Endothelial cell of umbilical vein (primary cell): ENCODE measurements at places on chromosomes 7 and 10. TPM values are rescaled to one million over a fixed set of nuclear protein-coding genes. Genes with fewer than 3 reads are reported as not detected.

DNA sequence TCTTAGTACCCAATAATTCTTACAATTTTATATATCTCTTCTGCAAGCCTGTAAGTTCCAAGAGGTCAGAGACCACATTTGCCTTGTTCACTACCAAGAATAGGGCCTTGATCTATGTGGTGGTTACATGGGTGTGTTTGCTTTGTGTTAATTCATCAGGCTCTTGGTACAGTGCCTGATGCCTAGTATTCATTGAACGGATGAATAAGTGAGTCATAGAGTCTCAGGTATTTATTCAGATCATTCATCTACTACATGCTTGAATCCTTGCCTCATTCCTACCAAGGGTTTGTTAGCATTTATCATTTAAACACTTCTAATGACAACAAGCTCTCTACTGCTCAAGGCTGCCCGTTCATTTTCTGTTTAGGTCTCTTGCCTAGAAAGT, 11.3 kb upstream of the SGPL1 start:
- DNase-seq = no peak

DNA sequence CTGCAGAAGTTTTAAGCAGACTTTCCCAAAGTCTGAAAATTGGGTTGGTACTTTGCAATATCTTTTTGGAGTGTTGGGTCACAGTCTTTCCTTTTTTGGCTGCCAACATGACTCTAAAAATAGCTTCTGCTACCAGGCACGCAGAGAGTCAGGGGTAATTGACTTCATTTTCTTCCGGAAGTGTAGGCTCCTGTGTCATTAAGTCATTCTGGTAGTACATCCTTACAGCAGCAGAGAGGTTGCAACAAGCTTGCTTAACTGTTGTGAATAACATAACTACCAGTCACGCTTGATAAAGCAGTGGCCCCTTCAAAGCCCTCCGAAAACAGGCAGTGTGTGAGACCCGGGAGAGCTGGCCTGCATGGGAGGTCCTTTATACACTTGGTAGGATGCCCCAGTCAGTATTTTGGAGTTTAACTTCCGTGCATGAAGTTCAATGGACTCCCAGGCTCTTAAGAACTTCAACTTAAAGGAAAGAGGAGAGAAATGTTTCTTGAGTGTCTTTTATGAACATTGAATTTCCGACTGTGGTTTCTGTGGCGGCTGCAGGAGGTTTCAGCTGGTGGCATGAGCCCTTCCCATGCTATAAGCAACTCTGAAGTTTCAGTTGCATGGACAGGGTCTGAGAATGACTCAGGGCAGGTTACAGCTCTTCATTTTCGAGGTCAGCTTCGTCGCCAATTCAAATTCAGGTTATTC, 310.7 kb downstream of the GALNT17 start:
- no peak for DNase-seq

DNA sequence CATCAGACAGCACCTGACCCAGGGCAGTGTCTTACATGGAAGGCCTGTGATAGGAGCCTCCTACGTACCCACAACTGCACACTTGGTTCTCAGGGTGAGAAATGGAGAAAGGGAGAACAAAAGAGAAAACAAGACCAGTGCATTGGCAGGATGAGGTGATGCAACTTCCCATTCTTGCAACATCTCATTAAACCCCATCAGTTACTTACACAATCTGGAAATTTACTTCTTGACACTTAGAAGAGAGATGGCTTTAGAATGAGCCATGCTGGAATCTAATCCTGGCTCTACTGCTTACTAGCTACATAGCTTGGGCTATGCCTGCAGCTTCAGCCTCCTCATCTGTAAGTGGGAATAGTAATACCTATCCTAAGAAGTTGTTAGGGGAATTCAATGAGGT, 391.7 kb downstream of the KCNMA1 start:
- DNase-seq = no peak

GRCh38 chr10:1381339-1381738, 325.2 kb downstream of the WDR37 start:
- no peak for DNase-seq

GRCh38 chr7:125436220-125436619, 506.6 kb upstream of the POT1 start:
- no peak for DNase-seq

DNA sequence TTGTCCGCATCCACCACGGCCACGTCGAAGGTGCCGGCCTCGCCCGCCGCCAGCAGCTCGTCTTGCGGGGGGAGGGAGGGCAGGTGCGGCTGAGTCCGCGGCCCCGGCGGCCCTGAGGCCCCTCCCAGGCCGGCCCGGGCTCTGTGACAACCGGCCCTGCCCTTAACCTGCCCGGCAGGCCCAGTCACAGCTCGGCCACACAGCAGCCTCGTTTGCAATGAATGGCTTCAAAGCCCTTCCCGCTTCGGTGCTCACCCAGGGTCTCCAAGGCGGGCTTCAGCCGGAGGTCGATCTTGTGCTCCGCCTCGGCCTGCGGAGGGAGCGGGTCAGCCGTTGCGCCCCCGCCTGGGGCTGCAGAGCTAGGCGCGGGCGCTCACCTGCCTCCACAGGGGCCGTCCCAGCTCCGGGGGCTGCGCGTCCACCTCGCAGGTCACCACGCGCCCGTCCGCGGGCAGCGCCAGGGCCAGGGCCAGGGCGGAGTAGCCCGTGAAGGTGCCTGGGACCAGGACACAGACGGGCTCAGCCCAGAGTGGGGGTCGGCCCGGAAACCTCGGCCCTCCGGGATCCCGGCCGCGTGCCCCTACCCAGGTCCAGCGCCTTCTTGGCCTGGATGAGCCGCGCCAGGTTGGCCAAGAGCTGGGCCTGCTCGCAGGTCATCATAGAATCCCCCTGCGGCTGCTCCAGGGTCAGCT, 928 bp downstream of the COMTD1 start:
- no peak for DNase-seq

DNA sequence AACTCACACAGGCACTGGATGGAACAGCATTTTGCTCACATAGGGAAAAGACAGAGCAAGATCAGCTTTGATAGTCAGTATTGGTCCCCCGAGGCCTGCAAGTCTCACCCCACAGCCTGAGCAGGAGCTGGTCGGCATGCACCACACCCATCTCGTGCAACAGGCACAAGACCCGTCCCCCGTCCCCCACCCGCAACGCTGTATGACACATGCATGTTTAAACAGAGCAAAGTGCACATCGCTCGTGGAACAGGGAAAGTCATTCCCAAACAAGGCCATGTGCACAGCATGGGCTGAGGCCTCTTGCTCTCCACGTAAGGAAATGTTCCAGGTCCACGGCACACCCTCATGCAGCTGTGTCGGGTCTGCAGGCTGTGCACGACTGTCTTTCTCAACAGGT, 527.2 kb downstream of the ACTR3B start:
- no peak for DNase-seq

PRKCQ gene
- total RNA-seq = 0.55 and 0.58 TPM in 2 replicates

ABCA13 gene
- total RNA-seq = 0.09 and 0.11 TPM in 2 replicates

DNA sequence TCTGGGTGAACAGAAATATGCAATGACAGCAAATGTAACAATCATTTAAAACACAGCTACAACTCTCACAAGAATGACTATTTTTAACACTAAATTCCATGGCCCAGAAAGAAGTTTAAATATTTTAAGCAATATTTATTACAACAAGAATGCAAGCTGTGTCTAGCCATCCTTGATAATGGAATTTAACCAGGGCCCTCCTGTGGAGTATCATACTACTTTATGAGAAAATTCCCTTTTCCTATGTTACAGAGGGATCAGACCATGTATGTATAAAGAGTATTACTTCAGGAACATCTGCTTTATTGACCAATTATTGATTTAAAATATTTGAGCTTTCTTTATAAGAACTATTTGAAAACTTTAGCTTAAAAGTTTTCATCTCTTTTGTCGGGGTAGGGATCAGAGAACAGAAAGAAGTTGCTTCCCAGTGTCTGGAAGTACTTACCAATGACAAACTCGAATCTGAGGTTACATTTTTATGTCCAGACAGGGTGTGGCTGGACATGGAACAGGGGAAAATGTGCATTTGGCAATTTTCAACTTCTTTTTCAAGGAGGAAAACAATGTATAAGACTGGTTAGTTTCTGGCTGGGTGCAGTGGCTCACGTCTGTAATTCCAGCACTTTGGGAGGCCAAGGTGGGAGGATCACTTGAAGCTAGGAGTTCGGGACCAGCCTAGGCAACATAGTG, 48.3 kb upstream of the NRBF2 start:
- DNase-seq = no peak

GRCh38 chr7:55561690-55562089, 10.6 kb downstream of the VOPP1 start:
- no peak for DNase-seq

- no peak for DNase-seq
These were observed 2.9 kb upstream of the ADAM8 start for GRCh38 chr10:133279326-133280226.

C10orf143 gene
- total RNA-seq = 0.44 and 0.92 TPM in 2 replicates

DNA sequence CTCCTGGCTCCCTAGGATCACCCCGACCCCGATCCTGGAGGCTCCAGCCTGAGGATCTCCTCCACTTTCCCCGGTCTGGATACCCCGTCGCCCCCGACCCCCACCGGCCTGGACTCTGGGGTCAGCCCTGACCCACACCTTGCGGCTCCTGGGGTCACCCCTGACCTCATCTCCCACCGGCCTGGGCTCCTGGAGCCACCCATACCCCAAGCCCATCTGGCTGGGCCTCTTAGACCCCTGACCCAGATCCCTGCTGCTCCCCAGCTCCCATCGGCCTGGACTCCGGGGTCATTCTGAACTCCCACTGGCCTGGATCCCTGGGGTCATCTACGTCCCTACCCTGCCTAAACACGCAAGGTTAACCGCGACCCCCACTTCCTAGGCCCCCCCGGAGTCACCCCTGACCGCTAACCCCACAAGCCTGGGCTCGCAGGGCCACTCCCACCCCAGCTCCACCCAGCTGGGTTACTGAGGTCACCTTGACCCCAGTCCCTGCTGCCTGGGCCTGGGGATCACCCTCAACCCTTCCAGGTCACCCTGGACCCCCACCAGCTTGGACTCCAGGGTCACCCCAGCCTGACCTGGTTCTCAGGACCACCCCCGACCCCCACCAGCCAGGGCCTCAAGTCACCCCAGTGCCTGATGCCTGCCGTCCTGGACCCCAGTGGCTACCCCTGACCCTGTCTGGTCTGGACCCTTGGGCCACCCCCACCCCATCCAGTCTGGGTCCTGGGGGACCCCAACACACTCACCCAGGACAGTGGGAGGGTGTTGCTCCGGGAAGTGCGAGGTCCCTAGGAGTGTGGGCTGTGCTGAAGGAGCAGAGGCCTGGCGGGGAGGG, 1.2 kb downstream of the FOXK1 start:
- no peak for DNase-seq

BTBD16 gene
- total RNA-seq = 0.78 TPM in 1 of 2 replicates, not detected in the other

- no peak for DNase-seq
These were observed 491.9 kb downstream of the SORCS1 start for GRCh38 chr10:106672517-106673175.
